Natural killer cell treated with Interleukin-12 subunit alpha and Interleukin-12 subunit beta and Interleukin-15 and Interleukin-18, amount 100 ng/mL, for 72 hours (primary cell): ENCODE measurements at places on chromosomes 7 and 10. TPM values are rescaled to one million over a fixed set of nuclear protein-coding genes. Genes with fewer than 3 reads are reported as not detected.

Gene TRIM74
- total RNA-seq = 0.78 TPM

DNA sequence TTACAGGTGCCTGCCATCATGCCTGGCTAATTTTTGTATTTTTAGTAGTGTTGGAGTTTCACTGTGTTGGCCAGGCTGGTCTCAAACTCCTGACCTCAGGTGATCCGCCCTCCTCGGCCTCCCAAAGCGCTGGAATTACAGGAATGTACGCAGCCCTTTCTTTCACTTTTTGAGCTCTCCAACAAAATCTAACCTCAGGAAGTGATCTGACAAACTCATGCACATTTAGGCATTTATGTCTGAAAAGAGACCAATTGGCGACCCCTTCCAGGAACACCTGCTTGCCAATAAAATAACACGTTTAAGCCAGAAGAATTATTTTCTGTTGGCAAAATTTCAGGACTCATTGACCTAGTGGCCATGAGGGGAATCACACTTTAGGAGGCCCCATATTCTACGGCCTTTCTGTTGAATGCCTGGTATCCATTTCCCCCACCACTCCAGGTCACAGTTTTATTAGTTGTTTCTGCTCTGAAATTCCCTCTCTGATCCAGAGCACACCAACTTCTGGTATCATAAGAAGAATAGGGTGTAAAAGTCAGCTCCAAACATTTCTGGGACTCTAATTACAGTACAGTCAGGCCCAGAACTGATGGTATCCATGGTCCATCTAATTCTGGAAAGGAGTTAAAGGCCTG lies 65.8 kb upstream of the FRMD4A start:
- no peak overlapping the region for H3K4me3 ChIP-seq
- H3K27me3 ChIP-seq = peaks cover 23% of the 10 kb centered on the region
- no peaks in the 10 kb centered on the region for H3K36me3 ChIP-seq
- H3K4me1 ChIP-seq = no peaks in the 10 kb centered on the region
- H3K27ac ChIP-seq = no peak overlapping the region

DNA sequence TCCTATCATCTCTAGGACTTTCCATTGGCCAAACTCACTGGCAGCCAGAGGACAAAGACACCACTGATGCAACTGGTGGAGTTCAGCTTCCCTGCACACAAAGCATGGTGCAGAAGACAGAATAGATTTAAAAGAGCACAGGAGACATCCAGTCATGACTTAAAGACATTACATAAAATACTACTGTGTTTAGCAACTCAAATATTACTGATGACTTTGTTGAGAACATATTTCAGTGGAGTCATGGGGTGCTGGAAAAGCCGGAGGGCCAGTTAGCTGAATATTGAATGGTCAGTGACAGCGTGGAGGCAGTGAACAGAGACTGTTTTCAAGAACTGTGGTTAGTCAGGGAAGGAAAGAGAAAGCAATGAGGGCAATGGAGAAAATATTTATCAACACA lies 296.3 kb upstream of the NRP1 start:
- no peaks in the 10 kb centered on the region for H3K4me1 ChIP-seq
- peaks cover 30% of the 10 kb centered on the region for H3K27me3 ChIP-seq
- no peak overlapping the region for H3K27ac ChIP-seq
- no peak for DNase-seq
- H3K36me3 ChIP-seq = no peaks in the 10 kb centered on the region

Gene GDF2
- not detected for total RNA-seq

- no peaks in the 10 kb centered on the region for H3K4me1 ChIP-seq
- H3K27me3 ChIP-seq = peaks cover 12% of the 10 kb centered on the region
- no peak overlapping the region for H3K4me3 ChIP-seq
- peak; percentile 20 for DNase-seq
- H3K27ac ChIP-seq = no peak overlapping the region
These were observed 42.0 kb downstream of the ANXA8 start for GRCh38 chr10:47441938-47442337.

Gene CCDC7
- total RNA-seq = 14.1 TPM

DNA sequence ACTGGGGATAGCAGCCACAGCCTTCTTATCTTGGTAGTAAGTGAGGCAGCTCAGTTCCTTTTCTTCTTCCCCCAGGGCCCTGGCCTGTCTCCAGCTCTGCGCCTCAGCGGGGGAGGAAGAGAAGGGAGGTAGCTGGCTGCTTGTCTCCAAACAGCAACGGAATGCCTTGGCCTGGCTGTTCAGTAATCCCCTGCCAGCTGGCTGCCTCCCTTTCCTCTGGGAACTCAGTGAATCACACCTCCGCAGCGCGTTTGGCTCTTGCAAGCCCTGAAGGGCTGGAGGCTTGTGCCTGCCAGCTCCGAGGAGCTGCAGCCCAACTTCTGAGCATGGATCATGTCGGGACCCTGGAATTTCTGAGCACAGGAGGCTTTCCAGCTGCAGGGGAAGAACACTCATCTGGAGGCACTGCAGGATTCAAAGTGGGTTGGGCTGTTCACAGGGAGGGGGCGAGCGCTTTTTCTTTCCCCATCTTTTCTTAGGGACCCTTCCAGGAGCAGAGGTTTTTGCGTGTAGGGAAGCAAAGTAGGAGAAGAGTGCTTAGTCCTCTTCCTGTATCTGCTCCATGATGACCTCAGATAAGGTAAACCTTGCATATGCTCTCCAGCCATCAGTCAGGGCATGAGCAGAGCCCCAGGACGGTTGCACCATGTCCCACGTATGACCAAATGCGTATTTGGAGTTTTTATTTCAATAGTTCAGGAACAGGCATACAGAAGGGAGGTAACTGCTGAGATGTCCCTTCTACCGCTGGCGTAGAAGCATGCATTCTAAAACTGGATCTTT lies 253.2 kb upstream of the INHBA start:
- peaks cover 28% of the 10 kb centered on the region for H3K27me3 ChIP-seq
- no peak overlapping the region for H3K27ac ChIP-seq
- no peaks in the 10 kb centered on the region for H3K36me3 ChIP-seq
- DNase-seq = no peak
- no peaks in the 10 kb centered on the region for H3K4me1 ChIP-seq

Gene HOXA10
- total RNA-seq = 0.88 TPM

Gene FAM25C
- total RNA-seq = not detected

DNA sequence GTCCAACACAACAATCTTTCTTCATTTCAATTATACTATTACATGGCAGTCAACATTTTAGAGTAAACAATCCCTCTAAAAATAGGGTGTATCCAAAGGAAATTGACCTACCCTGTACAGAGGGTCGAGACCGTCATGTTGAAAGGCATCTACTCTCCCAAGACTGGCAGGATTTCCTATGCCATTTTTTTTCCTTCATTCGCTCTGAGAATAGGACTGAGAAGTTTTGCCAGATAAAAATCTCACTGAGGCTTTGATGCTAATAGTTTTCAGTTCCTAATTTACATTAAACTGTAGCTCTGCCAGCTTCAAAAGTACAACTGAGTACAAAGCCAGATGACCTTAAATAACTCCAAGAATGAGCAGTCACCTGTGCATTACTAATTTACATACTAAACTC lies 84.5 kb upstream of the SEMA3C start:
- DNase-seq = no peak
- no peak overlapping the region for H3K4me3 ChIP-seq
- H3K4me1 ChIP-seq = no peaks in the 10 kb centered on the region
- H3K27ac ChIP-seq = no peak overlapping the region
- H3K27me3 ChIP-seq = no peaks in the 10 kb centered on the region

Gene UPF2
- 39.6 TPM for total RNA-seq

GRCh38 chr7:75638594-75639070 lies 100.1 kb downstream of the HIP1 start:
- no peaks in the 10 kb centered on the region for H3K27me3 ChIP-seq
- no peak for DNase-seq
- peak overlapping the region; percentile 73 for H3K4me3 ChIP-seq
- H3K27ac ChIP-seq = no peak overlapping the region
- peaks cover 16% of the 10 kb centered on the region for H3K4me1 ChIP-seq

Gene PCGF5
- 33.8 TPM for total RNA-seq

- no peak for DNase-seq
- no peaks in the 10 kb centered on the region for H3K36me3 ChIP-seq
- H3K4me3 ChIP-seq = no peak overlapping the region
- no peaks in the 10 kb centered on the region for H3K4me1 ChIP-seq
- no peaks in the 10 kb centered on the region for H3K27me3 ChIP-seq
These were observed 128.7 kb upstream of the KIAA1217 start for GRCh38 chr10:24080207-24080606.

GRCh38 chr10:43091846-43092245 lies 15.0 kb downstream of the RET start:
- no peaks in the 10 kb centered on the region for H3K36me3 ChIP-seq
- no peak overlapping the region for H3K4me3 ChIP-seq
- peaks cover 14% of the 10 kb centered on the region for H3K27me3 ChIP-seq
- DNase-seq = no peak
